ENCODE measurements at places on chromosomes 5 and 9.

GRCh38 chr9:100640447-100641050, 62.7 kb downstream of the CAVIN4 start:
- no peak for DNase-seq

GRCh38 chr5:174505621-174506020, 218.8 kb upstream of the MSX2 start:
- DNase-seq = no peak

DNA sequence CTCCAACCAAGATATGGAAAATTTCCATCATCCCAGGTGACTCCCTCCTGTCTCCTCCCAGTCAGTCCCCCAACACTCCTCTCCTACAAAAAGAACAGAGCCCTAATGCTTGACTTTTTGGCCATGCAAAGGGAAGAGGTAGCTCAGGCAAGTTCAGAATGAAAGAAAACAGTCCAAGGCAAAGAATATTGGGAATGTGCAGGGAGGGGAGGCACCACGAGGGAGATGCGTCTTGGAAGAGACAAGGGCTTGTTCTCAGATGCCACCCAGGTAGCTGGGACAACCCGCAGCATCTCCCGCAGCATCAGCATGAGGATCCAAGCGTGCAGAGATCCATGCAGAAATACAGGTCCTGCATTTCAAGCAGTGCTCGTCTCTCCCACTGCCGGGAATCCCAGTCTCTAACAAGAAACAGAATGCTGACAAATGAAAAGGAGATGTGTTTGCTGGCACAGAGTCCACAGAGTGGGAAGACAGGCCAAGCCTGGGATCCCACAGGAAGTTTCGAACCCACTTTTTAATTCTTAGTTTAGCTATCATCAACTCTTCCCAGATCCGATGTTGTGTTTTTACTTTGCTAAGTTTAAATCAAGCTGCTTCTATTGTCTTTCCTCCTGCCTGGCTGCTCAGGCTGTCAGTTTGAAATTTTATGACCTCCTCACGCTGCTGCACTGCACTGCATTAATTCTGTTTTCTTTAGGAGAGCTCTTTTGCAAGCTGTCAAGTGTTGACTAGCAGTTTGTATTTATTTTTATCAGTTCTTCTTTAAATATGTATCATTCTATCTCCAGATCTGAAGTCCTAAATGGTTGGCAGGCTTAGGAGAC, 86.8 kb upstream of the OSMR start:
- no peak for DNase-seq

GRCh38 chr9:124453586-124454191, 3.4 kb downstream of the ADGRD2 start:
- DNase-seq = no peak

DNA sequence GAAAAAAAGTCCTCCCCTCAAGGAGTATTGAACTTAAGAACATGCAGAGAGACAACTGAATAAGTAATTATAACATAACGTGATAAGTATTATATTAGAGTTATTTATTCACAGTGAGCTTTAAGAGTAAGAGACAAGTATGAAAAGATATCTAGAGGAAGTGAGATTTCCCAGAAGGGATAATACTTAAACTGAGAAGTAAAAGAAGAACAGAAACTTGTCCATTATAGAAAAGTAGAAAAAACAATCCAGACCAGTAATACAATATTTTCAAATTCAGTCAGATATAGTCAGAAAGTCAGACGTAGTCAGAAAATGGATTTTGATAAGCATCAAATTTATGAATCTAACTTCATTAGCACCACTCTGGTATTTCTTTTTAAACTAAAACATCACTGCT, 613.0 kb upstream of the CCNG1 start:
- DNase-seq = no peak

DNA sequence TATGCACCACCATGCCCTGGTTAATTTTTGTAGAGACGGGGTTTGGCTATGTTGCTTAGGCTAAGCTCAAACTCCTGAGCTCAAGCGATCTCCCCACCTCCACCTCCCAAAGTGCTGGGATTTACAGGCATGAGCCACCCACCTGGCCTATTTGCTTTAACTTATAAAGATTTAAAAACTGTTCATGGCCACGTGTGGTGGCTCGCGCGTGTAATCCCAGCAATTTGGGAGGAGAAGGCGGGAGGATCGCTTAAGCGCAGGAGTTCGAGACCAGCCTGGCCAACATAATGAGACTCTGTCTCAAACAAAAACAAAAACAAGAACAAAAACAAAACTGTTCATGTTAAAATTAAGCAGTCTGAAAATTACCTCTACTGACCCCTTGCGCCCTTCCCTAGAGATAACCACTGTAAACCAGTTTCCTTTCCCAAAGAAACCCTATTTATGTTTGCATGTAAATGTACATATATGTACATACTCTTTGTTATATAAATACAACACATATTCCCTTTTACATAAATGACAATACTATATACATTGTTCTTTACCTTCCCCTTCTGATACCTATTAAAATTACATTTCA, 1.5 kb downstream of the AK6 start:
- no peak for DNase-seq

DNA sequence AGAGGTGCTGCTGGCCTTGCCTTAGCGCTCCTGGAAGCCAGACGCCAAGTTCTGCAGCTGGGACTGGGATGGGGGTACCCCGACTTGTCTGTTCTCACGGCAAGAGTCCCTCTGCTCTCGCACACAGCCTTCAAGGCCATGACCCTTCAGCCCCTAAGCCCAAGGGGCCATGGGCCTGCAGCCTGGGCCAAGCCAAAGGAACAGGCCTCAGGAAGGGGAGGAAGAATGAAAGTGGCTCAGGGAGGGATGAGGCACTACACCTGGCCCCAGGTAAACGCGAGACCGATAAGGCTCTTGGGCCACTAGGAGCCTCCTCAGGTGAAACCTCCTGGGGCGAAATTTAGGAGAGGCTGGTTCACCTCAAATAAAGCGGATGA, 3.9 kb downstream of the EBF1 start:
- DNase-seq = no peak

GRCh38 chr9:136243631-136244030, 2.0 kb downstream of the QSOX2 start:
- DNase-seq = no peak

GRCh38 chr9:124831642-124832364, 21.5 kb upstream of the WDR38 start:
- DNase-seq = no peak

DNA sequence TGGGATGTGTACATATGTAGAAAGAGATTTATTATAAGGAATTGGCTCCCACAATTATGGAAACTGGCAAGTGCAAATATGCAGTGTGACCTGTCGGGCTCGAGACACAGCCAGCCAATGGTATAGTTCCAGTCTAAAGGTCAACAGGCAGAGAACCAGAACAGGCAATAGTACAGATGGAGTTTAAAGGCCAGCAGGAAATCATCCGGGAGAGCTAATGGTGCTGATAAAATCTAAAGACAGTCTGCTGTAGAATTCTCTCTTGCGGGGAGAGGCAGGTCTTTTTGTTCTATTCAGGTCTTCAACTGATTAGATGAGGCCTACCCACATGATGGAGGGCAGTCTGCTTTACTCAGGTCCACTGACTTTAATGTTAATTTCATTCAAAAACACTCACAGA, 21.8 kb downstream of the ANKRD31 start:
- no peak for DNase-seq

DNA sequence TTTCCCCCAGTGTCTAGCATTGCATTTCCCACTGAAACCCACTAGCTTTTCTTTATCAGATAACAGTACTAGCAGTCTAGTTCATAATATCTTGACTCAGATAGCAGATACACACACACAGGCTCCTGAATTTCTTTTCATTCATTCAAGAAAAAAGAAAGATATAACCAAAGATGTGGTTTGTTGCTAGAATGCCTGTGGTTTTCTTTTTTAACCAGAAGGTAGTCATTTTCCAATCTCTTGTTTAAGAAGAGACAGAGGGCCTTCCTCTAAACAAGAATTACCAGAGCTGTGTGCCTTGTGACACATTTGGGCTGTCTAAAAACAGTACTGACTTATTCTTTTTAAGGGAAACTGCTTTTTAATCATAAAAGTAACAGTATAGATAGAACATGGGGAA, 167.3 kb downstream of the PJA2 start:
- DNase-seq = no peak

- DNase-seq = no peak
Observed at GRCh38 chr9:121966706-121967105, 126.4 kb downstream of the TTLL11 start.

Data from neuronal stem cell (in vitro differentiated cells).